ENCODE measurements at places on chromosomes 7 and 10. TPM values are rescaled to one million over a fixed set of nuclear protein-coding genes. Genes with fewer than 3 reads are reported as not detected.

- no peak for DNase-seq
Observed at GRCh38 chr10:49500412-49500811, 38.5 kb downstream of the ERCC6 start.

- DNase-seq: no peak
Observed at GRCh38 chr10:47357131-47357582, 9.0 kb downstream of the RBP3 start.

DNA sequence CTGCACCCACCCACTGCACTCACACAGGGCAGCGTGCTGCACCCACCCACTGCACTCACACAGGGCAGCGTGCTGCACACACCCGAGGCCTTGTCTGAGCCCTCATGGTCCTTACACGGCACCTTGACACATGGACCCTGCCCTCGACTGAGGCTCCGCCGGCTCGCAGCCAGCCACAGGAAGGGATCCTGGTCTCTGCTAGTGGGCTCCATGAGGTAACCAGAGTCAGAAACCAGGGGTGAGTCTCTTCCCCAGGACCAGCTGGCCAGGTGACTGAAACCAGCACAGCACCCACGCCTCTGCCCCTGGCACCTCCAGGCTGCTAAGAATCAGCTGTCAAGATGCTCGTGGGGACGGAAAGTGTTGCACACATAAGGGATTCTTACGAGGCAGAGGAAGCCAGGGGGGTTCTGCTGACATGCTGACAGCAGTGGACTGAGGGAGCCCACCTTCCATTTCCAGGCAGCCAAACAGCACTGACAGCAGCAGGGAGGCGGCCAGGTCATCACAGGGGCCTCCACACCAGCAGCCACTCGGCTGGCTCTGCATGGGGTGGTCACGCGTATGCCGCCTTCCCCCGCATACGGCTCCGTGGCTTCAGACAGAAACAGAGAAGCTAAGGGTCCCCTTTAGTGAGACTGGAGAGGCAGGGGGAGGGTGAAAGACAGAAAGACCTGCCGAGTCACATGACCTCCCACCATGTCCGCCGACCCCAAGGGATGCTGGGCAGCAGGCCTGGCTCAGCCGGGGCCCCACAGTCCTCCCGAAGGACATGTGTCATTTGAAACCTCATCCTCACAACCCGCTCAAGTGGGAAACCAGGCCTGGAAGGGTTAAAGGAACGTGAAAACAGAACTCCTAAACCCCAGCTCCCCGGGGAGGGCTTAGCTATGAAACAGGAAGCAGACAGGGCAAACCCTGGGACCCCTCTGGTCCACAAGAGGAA is 34.2 kb downstream of the GPER1 start:
- no peak for DNase-seq

- DNase-seq: no peak
Observed at GRCh38 chr10:59878289-59878688, 28.1 kb downstream of the CCDC6 start.

GRCh38 chr7:122306320-122307227 is 2.0 kb upstream of the FEZF1 start:
- no peak for DNase-seq

ZNF425 gene
- 0.79 TPM for total RNA-seq

EN2 gene
- total RNA-seq: 0.08 TPM

COL13A1 gene
- 6.7 TPM for total RNA-seq

FOXI2 gene
- total RNA-seq: not detected

Data from left cardiac atrium (tissue), 4 donors.